Foreskin keratinocyte (primary cell): ENCODE measurements at places on chromosomes 11 and 22. TPM values are rescaled to one million over a fixed set of nuclear protein-coding genes. Genes with fewer than 3 reads are reported as not detected.
A peak's percentile ranks its signal among the peaks of the same experiment; 100 is the strongest.

SLC22A12 gene
- not detected in 2 replicates for polyA plus RNA-seq

SCN2B gene
- 0.06 and 0.17 TPM in 2 replicates for polyA plus RNA-seq

MPZL3 gene
- 4.2 and 4.3 TPM in 2 replicates for polyA plus RNA-seq

DRICH1 gene
- polyA plus RNA-seq = 0.08 and 0.10 TPM in 2 replicates

GRCh38 chr22:47484960-47485569, 722.6 kb downstream of the TBC1D22A start:
- DNase-seq = no peak

DNA sequence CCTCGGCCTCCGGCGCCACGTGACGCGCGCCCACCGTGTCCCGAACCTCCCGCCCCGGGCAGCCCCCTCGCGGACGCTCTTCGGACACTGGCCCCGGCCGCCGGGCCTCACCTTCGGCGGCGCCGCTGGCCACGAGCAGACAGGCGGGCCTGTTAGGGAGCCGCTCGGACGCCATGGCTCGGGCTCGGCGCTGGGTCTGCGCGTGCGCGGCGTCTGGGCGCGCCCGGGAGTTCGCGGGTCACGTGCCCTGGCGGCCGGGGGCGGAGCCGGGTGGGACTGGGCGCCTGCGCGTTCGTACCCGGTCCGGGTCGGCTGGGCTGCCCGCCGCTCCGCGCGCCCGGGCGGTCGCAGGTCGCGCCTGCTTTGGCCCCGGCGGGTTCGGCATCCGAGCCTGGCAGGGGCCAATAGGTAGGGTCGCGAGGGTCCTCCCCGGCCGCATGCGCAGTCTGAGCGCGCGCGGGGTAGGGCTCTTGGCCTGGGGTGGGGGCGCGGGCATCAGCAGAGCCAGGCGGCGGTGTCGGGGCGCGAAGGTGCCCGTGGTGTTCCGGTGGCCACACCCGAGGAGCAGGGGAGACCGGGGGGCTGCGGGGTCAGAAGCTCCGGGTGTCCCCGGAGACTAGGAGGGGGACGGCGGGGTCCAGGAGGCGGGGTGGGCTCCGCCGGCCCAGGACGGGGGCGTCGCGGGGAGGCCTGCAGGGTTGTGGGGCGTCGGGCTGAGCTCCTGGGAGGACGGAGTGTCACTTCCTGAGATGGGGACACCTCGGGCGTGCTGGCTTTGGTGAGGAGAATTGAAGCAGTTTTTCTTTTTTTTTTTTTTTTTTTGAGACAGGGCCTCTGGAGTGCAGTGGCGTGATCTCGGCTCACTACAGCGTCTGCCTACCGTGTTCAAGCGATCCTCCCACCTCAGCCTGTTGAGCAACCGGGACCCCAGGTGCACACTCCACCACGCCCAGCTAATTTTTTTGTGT, at the start of gene GATD1:
GATD1 (minus strand) TSS at position 200 of the 968 bp plus-strand sequence; CDS start at position 175, 25 bp downstream.
- no peak for DNase-seq

DNA sequence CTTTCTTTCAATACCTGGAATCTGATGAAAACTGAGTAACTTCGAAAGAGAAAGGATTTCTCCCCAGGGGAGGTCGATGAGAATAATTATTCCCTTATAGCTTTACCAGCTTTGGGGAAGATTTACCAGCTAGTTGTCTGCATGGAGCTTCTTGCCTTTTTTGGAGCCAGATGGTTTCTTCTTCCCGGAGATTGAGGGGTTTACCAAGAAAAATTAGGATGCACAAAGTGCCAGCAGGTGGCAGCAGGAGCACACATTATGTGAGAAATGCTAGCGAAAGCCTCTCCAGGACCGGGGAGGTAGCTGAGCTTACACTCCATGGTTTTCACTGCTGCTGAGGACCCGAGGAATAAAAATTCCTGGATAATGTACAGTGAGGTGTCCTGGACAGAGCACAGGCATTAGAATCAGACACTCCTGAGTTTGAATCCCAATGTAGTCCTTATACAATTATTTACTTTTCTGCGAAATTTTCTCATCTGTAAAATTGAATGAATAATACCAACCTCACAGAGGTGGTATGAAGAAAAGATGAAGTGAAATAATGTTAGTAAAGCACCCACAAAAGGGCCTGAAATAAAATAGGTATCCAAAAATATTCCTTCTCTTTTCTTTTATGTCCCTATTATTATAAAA, 46.0 kb upstream of the PARVA start:
- DNase-seq = peak; percentile 36

DNA sequence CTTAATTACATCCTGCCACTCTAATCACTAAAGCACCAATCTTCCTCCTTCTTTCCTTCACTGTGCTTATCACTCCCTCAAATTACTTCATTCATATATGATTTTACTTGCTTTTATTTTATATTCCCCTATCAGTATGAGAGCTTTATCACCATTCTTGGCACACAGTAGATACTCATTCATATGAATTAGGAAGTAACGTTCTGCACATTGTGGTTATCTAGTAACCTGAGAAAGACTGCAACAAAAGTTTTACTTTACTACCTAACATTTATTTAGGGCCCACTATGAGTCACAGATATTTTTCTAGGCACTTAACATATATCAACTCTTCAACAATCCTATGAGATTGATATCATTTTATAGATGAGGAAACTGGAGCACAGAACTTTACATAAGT, 1559.9 kb upstream of the TENM4 start:
- no peak for DNase-seq

GRCh38 chr11:19259487-19260345, 19.0 kb upstream of the E2F8 start:
- peak; percentile 28 for DNase-seq

- no peak for DNase-seq
Measured at GRCh38 chr22:44441401-44442185, 56.4 kb downstream of the RTL6 start.

DNA sequence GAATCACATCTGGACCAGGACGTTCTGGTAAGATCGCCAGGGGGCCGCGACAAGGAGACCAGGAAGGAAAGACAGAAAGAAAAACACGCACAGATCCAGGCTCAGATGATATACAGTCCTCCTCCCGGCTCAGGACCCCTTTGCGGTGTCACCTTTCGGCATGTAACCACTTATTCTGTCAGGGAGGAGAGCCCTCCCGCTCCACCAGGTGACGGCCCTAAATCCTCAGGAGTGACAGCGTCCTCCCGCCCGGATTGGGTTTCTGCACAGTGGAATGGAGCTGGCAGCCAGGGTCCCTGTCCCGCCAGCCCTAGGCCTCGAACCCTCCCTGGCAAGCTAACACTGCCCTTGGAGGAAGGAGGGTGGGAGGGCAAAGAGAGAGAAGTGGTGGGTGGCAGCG, 24.3 kb upstream of the KCNQ1OT1 start:
- no peak for DNase-seq

- peak; percentile 28 for DNase-seq
Measured at GRCh38 chr11:107018902-107019493, 722 bp upstream of the GUCY1A2 start.

DNA sequence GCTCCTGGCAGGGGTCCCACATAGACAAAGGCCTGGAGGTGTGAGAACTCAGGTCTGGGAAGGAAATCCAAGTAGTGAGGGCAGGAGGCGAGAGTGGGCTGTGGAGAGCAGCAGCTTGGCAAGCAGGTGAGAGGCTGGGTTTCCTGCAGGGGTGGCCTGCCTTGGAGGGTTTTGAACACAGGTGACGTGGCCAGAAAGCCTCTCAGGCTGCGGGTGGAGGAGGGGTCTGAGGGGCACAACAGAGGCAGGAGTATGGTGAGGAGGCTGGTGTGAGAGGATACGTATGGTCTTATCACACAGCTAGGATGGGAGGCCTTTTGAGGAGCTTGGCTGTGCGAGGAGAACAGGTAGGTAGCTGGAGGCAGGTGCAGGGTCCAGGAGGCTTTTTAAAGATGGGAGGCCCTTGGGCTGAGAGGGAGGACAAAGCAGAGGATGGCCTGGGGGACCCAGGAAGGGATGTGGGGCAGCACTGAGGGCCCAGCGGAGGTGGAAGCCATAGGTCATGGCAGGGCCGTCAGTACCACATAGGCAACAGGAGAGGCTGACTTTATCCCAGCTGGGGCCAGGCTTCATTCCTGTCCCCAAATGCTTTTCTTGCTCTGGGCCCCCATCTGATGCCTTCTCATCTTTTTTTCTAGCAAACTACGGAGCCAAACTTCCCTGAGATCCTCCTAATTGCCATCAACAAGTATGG, 84.4 kb downstream of the MYO7A start:
- no peak for DNase-seq
